Stimulated activated CD4-positive, alpha-beta T cell treated with anti-CD3 and anti-CD28 coated beads, Interleukin-12 subunit alpha, Interleukin-12 subunit beta, amount 100 ng/mL, for 24 hours (primary cell): ENCODE measurements at places on chromosomes 2 and 18.

DNA sequence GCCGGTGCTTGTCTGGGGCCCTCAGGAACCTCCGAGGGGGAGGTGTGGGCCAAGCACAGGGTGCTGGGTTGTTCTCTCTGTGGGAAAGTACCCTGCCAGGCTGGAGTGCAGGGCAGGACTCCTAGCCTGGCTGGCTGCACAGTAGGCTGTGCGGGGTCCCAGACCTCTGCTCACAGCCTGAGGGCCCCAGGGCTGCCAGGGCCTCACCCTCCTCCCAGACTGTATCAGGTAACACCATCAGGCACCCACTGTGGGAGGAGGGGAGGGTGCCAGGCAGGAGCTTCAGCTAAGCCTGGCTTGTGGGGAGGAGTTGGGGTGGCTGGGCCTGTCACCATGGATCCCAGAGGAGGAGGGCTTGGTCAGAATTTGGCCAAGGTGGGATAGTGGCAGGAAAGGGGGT, 211.9 kb upstream of the SMAD2 start:
- no peak for DNase-seq

DNA sequence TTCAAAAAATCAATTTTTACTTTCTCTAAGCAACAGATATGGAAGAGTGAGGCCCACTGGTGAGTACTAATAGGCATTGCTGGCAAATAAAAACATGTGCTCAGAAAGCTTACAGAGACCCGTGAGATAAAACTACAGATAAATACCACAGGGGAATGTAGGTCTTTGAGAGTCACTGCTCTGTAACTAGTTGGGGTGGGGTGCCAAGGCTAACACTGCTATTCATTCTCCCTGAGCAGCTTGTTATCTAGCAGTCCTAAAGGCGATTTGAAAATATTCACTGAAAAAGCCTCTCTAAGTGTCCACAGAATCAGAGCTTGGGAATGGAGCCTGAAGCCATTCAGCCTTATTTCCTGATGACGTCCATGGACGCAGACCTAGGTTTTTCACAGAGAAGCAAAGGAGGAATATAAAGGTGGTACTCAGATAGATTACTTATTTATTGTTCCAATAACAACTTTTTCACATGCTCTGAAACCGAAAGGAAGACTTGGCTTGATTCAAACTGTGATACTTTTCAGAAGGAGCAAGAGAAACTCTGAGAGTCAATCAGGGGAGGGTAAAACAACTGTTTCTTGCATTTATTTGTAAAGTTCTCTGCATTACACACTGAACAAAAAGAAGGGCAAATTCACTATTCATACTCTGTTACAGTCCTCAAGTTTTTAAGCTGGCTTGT, 188.4 kb downstream of the PPP1R1C start:
- DNase-seq = no peak

GRCh38 chr2:124112966-124113365, 87.9 kb downstream of the CNTNAP5 start:
- DNase-seq = no peak

DNA sequence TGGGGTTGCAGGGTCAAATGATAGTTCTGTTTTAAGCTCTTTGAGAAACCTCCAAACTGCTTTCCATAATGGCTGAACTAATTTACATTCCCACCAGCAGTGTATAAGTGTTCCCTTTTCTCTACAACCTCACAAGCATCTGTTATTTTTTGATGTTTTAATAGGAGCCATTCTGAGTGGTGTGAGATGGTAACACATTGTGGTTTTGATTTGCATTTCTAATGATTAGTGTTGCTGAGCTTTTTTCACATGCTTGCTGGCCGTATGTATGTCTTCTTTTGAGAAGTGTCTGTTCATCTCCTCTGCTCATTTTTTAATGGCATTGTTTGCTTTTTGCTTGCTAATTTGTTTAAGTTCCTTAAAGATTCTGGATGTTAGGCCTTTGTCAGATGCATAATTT, 107.7 kb downstream of the PDE11A start:
- no peak for DNase-seq

DNA sequence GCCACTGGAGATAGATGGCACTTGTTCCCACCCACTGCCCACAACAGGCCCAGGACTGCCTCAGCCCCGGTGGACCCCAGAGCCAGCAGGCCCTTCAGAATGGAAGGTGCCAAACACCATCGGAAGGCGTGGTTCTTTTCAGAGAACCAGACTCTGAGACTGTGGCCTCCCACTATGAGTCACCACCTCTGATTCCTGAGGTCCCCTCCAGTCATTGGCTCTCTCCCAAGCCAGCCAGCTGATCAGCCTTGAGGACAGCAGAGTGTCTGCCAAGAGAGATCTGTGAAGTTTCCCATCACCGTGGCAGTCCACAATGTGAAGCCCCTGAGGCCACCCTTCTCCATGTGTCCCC, 10.4 kb upstream of the MAP3K2 start:
- no peak for DNase-seq
